ENCODE measurements at places on chromosomes 4 and X. TPM values are rescaled to one million over a fixed set of nuclear protein-coding genes. Genes with fewer than 3 reads are reported as not detected.

The FGFR3 gene
- 3.8 TPM for polyA plus RNA-seq

The RIPPLY1 gene
- polyA plus RNA-seq: 0.10 TPM

The APEX2 gene
- polyA plus RNA-seq: 27.8 TPM

The ARHGAP24 gene
- 1.7 TPM for polyA plus RNA-seq

The ODAPH gene
- polyA plus RNA-seq: 0.57 TPM

The MAML3 gene
- polyA plus RNA-seq: 7.3 TPM

The CSTF2 gene
- polyA plus RNA-seq: 36.0 TPM

The SERPINA7 gene
- not detected for polyA plus RNA-seq

The KCND1 gene
- polyA plus RNA-seq: 0.69 TPM

The SLC16A2 gene
- 19.2 TPM for polyA plus RNA-seq

The TMEM35A gene
- not detected for polyA plus RNA-seq

The P2RY4 gene
- not detected for polyA plus RNA-seq

The CD38 gene
- 9.1 TPM for polyA plus RNA-seq

The ZNF711 gene
- polyA plus RNA-seq: 1.4 TPM

The ASB11 gene
- polyA plus RNA-seq: not detected

The NDNF gene
- polyA plus RNA-seq: not detected

The GUCY1A1 gene
- polyA plus RNA-seq: not detected

The SMPX gene
- not detected for polyA plus RNA-seq

The TMEM165 gene
- polyA plus RNA-seq: 52.6 TPM

The DMRTC1 gene
- not detected for polyA plus RNA-seq

The CT45A6 gene
- not detected for polyA plus RNA-seq

The CCDC110 gene
- polyA plus RNA-seq: not detected

The GNPDA2 gene
- polyA plus RNA-seq: 11.2 TPM

The NAA11 gene
- polyA plus RNA-seq: not detected

The RS1 gene
- not detected for polyA plus RNA-seq

The ZAR1 gene
- not detected for polyA plus RNA-seq

The PARM1 gene
- polyA plus RNA-seq: 0.40 TPM

The C4orf46 gene
- 10.7 TPM for polyA plus RNA-seq

The NDST4 gene
- polyA plus RNA-seq: not detected

The EFHC2 gene
- polyA plus RNA-seq: 0.48 TPM

The HSFX1 gene
- 0.45 TPM for polyA plus RNA-seq

The GABRG1 gene
- polyA plus RNA-seq: not detected

The KIAA1210 gene
- not detected for polyA plus RNA-seq

The SMIM31 gene
- 0.04 TPM for polyA plus RNA-seq

The AFF2 gene
- not detected for polyA plus RNA-seq

The CCDC120 gene
- polyA plus RNA-seq: 4.0 TPM

The PPBP gene
- not detected for polyA plus RNA-seq

The DMD gene
- polyA plus RNA-seq: not detected

The KLHL4 gene
- 3.5 TPM for polyA plus RNA-seq

The GIMD1 gene
- polyA plus RNA-seq: not detected

The RBMX gene
- 337 TPM for polyA plus RNA-seq

The ASB5 gene
- not detected for polyA plus RNA-seq

The STOX2 gene
- polyA plus RNA-seq: 2.7 TPM

The HEPH gene
- 0.08 TPM for polyA plus RNA-seq

The MAGEA4 gene
- polyA plus RNA-seq: not detected

The NPFFR2 gene
- not detected for polyA plus RNA-seq

The HSD17B13 gene
- not detected for polyA plus RNA-seq

The YTHDC1 gene
- 49.3 TPM for polyA plus RNA-seq

The IL2 gene
- polyA plus RNA-seq: not detected

The MAB21L2 gene
- not detected for polyA plus RNA-seq

The NXF3 gene
- not detected for polyA plus RNA-seq

The MRFAP1L1 gene
- polyA plus RNA-seq: 46.1 TPM

The RHOXF1 gene
- polyA plus RNA-seq: not detected

The FAT4 gene
- 0.42 TPM for polyA plus RNA-seq

The ADAMTS3 gene
- not detected for polyA plus RNA-seq

The CDKL5 gene
- polyA plus RNA-seq: 5.4 TPM

The FOXR2 gene
- polyA plus RNA-seq: not detected

The PRR32 gene
- not detected for polyA plus RNA-seq

The APLN gene
- polyA plus RNA-seq: 0.75 TPM

All from A549 (cell line).